A673 (cell line): ENCODE measurements at places on chromosomes 16 and 17.

DNA sequence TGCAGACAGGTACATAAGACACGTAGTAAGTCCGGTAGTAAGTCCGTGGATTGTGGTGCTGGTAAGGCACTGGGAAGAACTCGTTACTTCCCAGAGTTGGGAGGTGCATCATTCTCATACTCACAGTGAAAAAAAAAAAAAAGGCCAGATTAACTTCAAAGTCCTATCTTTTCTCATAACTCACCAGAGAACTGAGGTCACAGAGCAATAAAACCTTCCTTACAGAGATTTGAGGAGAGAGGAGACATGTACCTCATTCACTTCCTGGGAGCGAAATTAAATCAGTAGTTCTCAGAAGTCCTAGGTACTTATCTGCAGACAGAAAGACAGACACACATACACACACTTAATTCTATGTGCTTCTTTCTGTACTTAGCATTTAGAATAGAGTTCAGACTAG lies 22.5 kb downstream of the MPHOSPH6 start:
- no peak for DNase-seq

- no peak for DNase-seq
Measured at GRCh38 chr17:36947922-36948716, 635 bp upstream of the AATF start.

DNA sequence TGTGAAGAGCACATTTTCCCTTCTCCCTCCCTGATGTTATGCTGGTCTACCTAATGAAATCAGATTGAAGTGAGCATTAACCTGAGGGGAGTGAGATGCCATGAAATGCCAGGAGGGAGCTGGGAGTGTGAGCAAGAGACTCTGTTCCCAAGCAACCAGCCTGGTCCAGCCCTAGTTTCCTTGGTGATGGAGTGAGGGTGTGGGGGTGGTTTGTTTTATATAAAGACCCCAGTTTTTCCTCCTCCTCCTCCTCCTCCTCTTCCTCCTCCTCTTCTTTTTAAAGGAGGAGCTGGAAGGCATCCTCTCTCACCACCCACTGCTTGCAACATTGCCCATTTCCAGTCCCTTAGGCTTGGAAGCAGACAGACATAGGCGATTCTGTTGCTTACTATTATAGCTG lies 97.1 kb downstream of the DNAH3 start:
- no peak for DNase-seq

GRCh38 chr16:30076276-30076791 lies 540 bp downstream of the PPP4C start:
- DNase-seq = no peak

DNA sequence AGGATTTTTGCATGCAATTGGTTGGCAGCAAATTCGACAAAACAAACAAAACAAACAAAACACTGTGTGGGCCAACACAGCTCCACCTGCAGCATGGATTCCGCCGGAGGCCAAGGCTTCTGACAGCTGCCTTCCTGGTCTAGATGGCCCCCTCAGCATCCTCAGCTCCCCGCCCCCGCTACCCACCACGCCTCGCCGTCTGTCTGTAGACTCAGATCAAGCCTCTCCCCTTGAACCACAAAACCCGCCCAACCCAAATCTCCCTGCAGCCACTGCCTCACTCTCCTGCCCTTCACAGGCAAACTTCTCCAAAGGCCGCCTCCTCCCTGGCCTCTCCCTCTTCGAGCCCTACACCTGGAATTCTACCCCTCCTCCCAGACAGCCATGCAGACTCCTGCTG lies 57.9 kb downstream of the RTN4RL1 start:
- DNase-seq = no peak

GRCh38 chr16:51150888-51151320 lies at the start of gene SALL1:
SALL1 (minus strand) TSS chr16:51151270; CDS start chr16:51151241, 29 bp downstream.
- DNase-seq = peak; percentile 35

DNA sequence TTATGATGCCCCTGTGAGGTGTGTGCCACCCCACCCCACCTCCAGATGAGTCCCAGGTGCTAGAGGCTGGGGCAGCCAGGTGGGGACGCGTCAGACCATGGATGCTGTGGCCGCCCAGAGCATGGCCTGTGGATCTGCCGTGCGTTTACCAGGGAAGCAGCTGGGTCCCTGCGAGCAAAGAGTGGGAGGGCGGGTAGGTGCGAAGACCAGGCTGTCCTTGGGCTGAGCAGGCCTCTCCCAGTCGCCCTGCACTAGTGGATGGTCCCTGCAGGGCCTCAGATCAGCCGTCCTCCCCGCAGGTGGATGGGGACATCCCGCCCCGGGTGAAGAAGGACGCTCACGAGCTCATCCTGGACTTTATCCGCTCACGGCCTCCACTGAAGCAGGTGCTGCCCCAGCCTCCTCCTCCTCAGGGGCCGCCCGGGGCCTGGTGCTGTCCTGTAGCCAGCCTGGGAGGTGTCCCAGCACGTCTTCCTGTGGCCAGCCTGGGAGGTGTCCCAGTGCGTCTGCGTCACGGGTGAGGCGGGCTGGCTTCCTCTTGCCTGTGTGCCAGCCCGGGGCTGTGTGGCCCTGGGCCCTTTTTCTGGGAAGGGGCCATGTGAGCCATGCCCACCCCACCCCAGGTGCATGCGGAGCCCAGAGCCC lies 18.0 kb upstream of the TCF25 start:
- no peak for DNase-seq

- DNase-seq = no peak
Measured at GRCh38 chr17:33925649-33926048, 329.4 kb upstream of the CCL2 start.

DNA sequence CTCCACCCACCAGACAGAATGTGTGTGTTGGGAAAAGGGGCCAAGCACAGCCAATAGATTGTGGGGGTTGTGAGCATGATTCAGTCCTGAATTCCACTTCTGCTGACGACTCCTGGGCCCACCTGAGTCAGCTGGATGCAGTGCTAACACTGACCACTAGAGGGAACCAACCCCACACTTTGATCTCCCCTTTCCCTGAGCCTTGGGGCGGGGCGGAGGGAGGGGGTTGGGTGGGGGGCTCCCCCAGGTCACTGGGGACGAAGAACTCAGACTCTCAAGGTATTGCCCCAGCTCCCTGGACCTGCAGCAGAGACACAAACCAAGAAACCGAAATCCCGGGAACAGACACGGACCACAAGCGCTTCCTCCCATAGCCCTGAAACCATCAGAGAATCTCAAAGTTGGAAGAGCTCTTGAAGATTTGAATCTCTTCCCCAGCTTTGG lies 621 bp upstream of the CSHL1 start:
- DNase-seq = peak; percentile 36

DNA sequence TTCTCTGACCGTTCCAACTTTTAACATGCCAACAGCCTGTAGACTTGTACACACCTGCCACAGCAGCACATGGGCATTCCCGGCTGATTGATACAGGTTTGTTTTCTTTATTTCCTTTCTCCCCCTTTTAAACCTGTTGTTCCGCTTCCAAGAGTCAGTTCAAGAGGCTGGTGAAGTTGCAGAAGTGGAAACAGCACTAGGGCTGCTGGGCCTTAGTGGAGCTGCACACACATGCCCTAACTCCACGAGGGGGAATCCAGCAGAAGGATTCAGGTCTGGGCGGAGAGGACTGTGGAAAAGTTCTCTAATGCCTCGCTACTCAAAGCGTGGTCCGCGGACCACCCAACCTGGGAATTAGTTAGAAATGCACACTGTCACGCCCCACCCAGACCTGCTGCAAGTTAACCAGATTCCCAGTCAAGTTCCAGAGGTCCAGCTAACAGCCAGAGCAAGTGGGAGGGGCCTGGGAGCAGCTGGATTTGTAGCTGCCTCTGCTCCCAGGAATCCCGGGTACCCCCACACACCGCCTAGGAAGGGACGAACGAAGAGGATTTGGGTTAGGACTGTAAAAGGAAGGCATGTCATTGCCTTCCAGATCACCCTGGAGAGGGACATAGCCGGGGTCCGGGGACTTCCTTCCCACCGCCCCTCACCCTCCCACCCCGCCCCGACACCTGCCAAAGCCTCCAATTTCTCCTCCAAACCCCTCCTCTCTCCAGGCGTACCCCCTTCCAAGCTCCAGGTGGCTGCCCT lies 542 bp downstream of the SLC39A11 start:
- DNase-seq = peak; percentile 20

- no peak for DNase-seq
Measured at GRCh38 chr17:69528035-69528434, 113.5 kb downstream of the MAP2K6 start.

DNA sequence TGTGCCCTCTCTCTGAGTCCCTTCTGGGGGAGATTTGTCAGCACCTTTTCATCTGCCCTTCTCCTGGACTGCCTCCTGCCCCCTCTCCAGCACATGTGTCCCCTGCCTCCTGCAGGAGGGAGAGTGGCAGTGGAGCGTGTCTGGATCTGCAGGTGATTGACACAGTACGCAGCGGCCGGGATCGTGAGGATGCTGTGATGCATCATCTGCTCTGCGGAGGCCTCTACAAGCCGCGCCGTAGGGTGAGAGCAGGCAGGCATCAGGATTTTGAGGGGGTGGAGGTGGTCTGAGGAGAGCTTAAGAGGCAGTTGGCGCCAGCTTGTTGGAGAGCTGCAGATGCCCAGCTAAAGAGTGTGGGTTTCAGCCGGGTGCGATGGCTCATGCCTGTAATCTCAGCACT lies 10.9 kb downstream of the SLC9A5 start:
- DNase-seq = no peak

- DNase-seq = no peak
Measured at GRCh38 chr17:50899005-50899460, 32.9 kb upstream of the TOB1 start.

- no peak for DNase-seq
Measured at GRCh38 chr17:10072556-10073425, 125.6 kb downstream of the GAS7 start.

- peak; percentile 51 for DNase-seq
Measured at GRCh38 chr17:75151930-75152329, 2.4 kb downstream of the JPT1 start.

GRCh38 chr17:64270885-64271284 lies 7.8 kb upstream of the TEX2 start:
- DNase-seq = no peak

- DNase-seq = no peak
Measured at GRCh38 chr17:33436321-33436720, 143.2 kb upstream of the ASIC2 start.

DNA sequence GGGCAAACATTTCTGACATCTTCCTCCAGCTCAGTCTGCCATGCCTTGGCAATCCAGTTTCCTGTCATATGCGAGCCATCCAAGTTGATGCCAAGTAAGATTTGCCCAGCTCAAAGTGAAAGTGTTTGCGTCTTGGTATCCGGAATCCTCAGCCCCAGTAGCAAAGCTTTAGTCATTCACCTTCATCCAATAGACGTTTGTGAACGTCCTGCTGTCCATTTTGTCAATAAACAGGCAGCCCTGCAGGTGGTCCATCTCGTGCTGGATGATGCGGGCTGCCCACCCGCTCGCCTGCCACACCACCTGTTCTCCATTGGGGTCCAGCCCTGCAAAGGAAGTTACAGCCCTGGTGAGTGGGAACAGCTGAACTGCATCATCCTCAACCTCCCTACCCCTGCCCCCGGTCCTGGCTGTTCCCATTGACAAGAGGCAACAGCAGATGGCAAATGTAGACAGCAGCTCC lies 1.5 kb downstream of the PDF start:
- DNase-seq = peak; percentile 46

GRCh38 chr16:67146523-67147357 lies 4.1 kb downstream of the B3GNT9 start:
- DNase-seq = no peak
